Chondrocyte (in vitro differentiated cells): ENCODE measurements at places on chromosomes 7 and 10.

DNA sequence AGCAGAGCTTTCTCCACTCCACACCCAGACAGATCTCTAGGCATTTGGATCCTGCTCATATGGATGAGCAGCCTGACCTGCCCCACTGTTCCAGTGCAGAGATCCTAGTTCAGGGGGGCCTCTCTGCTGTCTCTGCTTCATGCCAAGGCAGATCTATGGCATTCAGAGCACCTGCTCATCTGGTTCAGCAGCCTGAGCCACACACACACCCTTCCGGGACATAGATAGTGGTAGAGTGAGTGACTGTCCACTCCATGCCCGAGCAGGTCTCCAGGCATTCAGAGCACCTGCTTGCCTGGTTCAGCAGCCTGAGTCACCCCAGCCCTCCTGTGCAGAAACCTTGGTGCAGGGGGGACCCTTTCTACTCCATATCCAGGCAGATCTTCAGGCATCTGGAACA lies 54.3 kb upstream of the ZNF800 start:
- DNase-seq = no peak

DNA sequence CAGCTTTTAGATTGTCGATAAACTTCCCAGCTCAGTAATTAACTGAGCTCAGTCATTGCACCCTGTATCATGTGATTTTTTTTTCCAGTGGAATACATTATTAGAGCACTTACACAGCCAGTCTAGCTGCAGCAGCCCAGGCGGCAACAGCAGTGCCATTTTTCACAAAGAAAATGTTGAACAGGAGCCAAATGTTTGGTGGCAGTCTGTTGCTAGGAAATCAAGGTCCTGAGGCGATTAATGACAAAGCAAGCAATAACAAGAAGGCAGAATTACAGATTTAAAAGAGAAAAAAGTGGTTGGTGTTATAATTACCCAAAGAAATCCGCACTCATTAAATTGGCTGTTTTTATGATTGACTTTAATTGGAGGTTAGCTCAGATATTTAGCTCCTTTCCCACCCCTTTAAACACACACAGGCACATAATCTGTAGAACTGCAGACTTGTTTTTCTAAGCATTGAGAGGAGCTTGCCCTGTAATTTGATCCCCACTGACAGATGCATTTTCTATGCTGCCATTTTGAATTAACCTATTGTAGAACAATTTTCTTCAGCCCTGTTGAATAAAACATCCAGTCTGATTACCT lies 267.4 kb downstream of the ADK start:
- DNase-seq = no peak

- no peak for DNase-seq
These were observed 64.7 kb downstream of the DIP2C start for GRCh38 chr10:624605-625332.

- no peak for DNase-seq
These were observed 42.9 kb downstream of the CSGALNACT2 start for GRCh38 chr10:43181146-43181545.

- no peak for DNase-seq
These were observed 43.5 kb upstream of the UCN3 start for GRCh38 chr10:5321273-5321672.

DNA sequence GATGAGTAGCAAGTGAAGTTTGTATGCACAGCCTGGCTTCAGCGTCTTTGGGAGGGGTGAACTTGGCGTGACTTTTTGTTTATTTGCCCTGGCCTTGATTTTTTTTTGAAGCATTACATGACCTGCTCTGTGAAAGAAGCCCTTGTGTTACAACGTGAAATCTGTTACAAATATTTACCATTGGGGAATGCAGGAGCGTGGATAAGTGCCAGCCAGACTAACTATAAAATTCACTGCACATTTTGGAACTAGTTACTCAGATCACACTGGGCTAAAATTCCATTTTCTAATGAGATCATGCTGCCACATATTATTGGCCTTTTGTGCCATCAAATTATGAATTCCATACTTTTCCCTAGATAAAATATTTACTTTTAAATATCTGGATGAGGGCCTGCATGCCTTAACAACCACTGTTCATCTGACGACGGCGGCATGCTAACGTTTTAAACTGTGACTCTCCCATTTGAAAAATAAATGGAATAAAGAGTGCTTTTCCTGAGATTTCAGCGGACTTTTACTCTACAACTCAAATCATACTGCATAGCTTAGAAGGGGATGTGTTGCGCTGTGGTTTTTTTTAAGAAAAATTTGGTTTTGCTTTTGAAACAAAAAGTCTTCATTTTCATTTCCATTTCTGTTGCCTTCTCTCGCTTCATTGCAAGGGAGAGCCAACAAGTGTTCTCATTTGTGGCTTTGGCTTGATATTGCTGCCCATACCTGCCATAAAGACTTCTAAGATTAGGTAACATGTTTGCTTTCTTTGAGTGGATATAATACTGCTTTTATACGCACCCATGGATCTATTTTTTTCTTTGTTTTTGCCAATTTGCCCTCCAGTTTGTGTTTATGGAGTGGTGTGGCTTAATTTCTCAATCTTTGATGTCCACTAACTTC lies 352.2 kb downstream of the TFEC start:
- DNase-seq = no peak
